ENCODE measurements at places on chromosomes 5 and 9.

DNA sequence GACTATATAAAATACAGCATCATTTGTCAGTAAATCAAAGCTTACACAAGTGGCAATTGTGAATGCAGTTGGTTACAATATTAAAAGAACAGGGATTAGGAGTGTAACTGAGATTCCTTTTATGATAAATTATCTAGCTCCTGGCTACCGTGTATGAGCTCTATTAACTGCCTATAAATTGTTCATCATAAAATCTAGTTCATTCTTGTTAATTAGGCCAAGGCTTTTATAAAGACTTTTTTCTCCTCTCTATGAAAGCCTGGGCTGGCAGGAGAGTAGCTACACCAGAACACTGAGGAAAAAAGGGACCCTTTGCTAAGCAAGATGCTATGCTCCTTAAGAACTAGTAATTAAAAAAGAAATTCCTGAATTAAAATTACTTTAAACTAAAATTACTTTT, 132.4 kb upstream of the MEF2C start:
- DNase-seq: no peak

GRCh38 chr5:116563736-116564308, 10.8 kb downstream of the SEMA6A start:
- no peak for DNase-seq

DNA sequence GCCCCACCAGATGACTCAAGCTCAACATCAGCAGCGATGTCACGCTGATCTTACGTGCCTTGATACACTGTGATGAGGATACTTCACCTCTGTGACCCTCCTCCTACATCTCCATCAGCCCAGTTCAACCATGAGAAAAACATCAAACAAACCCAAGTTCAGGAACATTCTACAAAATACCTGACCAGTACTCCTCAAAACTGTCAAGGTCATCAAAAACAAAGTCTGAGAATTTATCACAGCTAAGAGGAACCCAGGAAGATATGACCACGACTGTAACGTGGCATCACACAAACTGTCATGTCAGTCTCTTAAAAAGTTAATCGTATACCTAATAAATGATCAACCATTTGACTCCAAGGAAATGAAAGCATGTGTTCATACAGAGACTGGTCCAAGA, 90.8 kb downstream of the COL23A1 start:
- DNase-seq: no peak

DNA sequence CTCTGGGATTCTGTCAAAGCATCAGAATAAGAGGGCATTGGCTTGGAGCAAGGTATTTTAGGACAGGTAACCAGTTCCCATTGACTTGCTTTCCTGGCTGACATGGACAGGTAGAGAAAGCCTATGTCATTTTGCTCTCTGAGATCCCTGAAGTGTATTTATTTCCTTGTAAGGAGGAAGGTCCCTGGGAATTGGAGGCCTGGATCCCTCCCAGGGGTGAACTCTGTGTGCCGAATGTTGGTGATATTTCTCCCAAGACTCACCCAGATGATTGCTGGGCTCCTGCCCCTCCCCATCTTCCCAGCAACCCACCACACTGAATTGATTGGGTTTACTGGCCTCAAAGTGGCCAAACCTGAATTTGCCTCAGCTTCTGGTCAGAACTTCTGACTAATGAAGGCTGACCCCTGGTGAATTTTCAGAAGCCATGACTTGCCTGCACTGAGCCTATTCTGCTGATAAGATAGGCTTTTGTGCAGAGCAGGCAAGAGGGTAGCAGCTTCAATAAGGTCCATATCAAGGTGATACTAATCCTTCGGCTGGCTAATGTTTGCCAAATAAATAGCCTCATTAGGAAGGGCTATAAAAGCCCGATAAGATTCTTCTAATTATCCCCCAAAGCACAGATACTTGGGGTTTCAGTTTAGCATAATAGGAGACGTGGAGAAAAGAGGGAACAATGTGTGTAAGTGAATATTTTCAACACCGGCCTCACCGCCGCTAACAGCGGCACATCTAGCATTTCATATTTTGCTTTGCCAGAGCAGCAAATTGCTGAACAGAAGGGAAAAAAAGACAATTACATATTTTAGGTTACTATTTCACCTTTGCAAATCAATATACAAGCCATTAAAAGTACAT, 152.9 kb upstream of the PITX1 start:
- no peak for DNase-seq

DNA sequence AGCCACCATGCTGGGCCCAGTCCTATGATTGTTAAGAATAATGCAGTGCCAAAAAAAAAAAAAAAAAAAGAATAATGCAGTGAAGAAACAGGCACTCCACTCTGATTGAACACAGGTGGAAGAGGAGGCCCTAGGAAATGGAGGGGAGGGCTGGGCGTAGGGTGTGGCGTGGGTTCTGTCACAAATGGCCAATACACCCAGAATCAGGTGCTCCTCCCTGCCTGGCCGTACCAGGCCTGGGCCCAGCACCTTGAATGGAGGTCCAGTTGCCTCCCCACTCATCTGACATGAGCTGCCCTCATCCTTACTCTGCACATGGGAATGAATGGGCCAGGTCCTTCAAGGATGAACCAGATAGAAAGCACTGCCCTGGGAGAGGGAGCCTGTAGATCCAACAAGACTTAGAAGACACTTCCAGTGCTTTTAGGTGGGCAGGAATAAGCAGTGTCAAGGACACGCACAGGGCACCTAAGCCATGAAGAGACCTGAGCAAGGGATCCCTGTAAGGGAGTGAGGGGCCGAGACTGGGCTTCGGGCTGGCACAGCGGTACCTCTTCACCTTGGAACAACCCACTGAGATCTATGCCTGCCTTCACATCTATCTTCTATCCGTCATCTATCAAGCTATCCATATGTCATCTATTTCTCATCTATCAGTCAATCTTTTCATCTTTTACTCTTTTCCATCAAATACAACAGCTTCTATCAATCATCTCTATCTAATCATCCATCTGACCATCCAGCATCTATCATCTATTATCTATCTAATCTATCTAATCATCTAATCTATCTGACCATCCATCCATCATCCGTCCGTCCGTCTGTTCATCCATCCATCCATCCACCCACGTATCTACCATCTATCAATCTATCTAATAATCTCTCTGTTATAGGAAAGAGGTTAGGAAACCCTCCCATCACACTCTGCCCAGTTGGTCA, 15.9 kb downstream of the NINJ1 start:
- no peak for DNase-seq

DNA sequence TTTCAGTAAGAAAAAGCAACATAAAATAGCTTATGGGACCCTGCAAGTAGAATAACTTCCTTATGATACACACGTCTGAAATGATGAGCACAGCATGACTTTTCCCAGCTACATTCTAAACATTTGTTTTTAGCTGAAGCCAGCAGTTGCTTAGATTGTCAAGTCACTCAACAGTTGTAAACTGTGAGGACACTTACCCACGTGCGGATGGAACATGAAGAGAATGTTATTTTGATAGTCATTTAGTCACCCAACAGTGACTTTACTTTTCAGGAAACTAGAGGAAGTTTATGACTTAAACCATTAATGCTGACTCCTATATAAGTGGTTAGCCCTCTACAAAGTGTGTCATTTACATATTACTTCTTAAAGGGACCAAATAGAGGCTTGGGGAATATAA, 3.0 kb downstream of the HACD4 start:
- no peak for DNase-seq

DNA sequence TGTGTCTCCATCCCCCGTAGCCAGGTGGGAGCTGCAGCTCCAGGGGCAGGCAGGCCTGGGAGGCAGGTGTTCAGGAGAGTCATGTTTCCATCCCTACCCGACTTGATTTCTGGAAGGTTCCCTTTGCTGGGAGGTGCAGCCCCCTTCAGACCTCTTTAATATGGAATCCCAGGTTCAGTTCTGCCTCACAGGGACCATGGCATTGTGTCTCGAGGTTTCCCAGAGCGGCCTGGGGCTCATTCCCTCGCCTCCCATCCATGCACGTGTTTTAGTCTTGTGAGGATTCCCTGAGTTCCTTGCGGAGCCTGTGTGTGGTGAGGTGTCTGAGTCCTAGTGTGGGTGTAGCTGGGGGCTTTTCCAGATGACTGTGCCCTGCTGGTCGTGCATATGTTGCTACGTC, 16.5 kb upstream of the AHRR start:
- DNase-seq: no peak

DNA sequence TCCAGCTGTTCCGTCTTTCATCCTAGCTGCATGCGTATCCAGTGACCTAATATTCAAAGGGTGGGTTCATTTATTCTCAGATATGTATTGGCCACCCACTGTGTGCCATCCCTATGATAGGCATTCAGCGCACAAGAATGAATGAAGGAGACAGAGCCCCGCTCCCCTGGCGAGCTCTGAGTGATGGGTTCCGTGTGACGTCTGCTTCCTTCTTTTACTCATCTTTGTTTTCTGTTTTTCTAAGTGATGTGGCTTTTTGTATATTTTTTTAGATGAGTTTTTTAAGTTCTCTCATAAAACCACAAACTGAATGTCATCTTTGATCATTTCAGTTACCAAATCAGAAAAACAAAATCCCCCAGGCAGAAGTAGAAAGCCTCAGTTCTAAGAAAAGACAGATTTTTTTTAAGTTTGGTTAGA, 168.3 kb upstream of the OTULINL start:
- DNase-seq: no peak

- no peak for DNase-seq
These were observed 111.1 kb downstream of the ASTN2 start for GRCh38 chr9:117303643-117304230.

- no peak for DNase-seq
These were observed 100.7 kb upstream of the SPRY4 start for GRCh38 chr5:142425286-142426065.

DNA sequence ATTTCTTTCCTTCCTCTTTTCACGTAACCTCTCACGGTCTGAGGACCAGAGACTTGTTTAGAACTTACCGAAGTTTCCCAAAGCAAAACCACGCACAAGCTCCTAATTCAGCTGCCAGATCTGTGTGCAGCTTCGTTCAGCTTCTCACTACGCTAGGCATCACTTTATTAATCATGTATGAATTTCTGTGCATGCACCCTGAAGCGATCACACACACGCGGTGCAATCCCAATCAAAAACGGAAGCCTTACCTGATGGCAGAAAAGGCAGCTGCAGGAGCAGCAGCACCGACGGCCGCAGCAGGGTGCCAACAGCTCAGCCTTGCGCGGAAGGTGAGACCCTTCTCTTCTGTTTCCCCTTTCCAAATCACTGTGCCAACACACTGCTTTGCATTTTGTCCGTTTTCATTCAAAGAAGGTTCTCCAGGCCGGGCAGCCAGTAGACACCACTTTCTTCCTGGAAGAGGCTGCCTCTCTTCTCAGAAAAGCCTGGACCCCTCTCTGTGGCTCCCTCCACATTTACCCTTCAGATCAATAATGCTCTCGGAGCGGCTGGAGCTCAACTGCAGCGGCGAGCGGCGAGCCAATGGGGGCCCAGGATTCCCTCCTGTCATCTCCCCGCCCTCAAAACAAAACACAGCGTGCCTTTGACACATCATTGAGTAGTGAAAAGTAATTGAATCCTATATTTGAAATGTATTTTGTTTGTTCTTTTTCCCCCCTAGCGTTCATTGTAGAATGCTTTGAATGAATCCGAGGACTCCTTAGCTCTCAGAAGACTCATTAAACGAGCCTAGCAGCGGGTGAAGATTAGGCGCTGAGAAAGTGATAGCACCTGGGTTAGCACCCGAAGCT, at the start of gene CDH12:
Gene CDH12, minus strand, starts transcription at position 538 of the 854 bp plus-strand sequence.
- no peak for DNase-seq

DNA sequence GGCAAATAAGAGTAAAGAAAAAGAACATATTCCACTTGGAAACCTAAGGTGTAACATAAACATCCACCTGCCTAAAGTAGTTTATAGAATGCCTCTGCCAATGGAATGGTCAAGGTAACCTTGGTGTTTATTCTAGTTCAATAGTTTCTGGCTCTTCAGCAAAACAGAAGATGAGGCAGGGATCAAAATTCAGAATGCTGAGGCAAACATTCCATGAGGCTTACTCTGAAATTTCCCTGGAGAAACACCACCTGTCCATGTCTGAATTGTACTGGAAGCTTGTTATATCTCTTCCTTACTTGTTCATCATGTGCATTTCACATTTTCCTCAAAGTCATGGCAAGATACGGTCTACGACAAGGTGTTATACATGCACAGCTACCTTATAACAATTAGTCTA, 1862.4 kb upstream of the ACO1 start:
- DNase-seq: no peak

- no peak for DNase-seq
These were observed 26.9 kb downstream of the TNIP1 start for GRCh38 chr5:151053796-151054462.

GRCh38 chr5:106757672-106758071, 913.1 kb downstream of the EFNA5 start:
- no peak for DNase-seq

- no peak for DNase-seq
These were observed 364.2 kb upstream of the PDE4D start for GRCh38 chr5:60257596-60258271.

DNA sequence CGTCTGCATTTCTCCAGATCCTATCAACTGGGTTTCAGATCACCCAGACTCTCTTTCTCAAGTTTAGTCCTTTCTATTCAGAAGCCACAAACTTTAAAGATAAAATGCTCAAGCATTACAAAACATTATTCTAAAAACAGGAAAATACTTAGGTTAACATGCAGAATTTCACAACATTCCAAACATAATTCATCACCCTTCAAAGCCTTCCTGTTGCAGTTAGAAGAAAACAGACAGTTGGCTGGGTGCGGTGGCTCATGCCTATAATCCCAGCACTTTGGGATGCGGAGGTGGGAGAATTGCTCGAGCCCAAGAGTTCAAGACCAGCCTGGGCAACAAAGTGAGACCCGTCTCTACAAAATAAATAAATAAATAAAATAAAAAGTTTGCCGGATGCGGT, 7.7 kb upstream of the OCLN start:
- no peak for DNase-seq

- DNase-seq: no peak
These were observed 169.5 kb downstream of the ZNF608 start for GRCh38 chr5:124576848-124577409.

DNA sequence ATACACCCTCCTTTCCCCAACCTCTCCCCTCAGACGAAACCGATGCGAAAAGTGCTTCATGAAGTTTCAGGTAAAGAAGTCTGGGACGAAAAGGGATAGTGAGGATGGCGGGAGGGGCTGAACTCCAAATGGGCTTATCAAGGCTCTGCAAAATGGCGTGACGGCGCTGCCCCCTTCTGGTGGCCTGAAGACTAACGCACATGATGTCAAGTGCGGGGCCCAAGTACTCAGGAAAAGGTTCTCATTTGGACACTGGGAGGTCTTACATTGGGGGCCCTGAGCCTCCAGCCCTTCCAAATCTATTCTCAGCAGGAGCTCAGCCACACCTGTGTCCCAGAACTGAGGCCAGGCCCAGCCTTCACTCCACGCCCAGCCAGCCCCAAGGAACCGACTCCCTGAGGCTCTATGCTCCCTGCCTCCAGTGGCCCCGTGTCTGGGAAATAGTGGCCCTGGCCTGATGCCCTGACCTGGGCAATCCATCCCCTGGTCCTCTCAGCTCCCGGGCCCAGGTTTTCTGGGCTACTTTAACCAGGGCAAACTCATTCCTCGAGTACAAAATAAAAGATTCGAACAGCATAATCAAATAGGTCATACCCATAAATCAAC, 119.9 kb downstream of the KCNIP1 start:
- DNase-seq: no peak

DNA sequence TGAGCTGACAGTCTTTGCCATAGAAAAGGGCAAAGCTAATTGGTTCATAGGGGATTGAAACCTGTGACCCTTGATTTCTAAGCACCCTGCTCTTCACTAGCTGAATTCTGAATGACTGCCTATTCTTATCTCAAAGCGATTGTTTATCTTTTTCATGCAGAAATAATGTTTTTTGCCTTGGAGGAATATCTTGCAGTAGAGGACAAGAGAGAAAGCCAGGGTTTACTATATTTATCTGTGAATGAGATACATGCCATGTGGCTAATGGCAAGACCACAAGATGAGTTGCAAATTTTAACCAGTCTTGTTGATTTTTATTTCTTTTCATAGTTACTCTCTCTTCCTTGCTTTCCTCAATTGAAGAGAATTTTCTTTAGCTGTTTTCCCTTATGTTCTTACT, 185.0 kb downstream of the CNTLN start:
- no peak for DNase-seq
